ENCODE measurements at places on chromosomes 11 and 22.

GRCh38 chr22:38613588-38613987 is 42.6 kb downstream of the FAM227A start:
- no peak for DNase-seq

- peak; percentile 71 for DNase-seq
These were observed 42.6 kb downstream of the ACER3 start for GRCh38 chr11:76903325-76903724.

- DNase-seq, result no peak
These were observed 640 bp upstream of the ZDHHC8 start for GRCh38 chr22:20130731-20131596.

GRCh38 chr11:16921019-16921418 is 93.2 kb downstream of the PLEKHA7 start:
- DNase-seq, result no peak

DNA sequence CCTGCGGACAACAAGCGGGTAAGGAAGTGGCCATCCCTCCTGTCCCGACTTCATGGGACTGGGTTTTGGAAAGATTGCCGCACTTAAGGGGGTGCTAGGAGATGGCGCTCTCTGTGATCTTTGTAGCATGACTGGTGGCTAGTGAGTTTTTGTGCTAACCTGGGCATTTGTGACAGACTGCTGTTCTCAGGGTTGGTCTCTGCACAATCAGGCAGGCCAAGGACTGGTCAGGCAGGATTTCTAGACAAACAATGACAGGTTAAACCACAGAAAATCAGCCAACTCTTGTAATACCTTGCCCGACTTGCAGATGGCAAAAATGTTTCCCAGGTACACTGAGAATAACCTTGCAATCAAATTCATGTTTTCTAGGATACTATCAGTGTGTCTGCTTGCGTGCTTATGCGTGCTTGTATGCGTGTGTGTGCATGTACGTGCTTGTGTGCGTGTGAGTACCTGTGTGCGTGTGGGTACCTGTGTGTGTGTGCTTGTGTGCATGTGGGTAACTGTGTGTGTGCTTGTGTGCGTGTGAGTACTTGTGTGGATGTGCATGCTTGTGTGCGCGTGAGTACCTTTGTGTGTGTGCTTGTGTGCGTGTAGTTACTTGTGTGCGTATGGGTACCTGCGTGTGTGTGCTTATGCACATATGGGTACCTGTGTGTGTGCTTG is 25.6 kb upstream of the SORL1-AS1 start:
- no peak for DNase-seq

DNA sequence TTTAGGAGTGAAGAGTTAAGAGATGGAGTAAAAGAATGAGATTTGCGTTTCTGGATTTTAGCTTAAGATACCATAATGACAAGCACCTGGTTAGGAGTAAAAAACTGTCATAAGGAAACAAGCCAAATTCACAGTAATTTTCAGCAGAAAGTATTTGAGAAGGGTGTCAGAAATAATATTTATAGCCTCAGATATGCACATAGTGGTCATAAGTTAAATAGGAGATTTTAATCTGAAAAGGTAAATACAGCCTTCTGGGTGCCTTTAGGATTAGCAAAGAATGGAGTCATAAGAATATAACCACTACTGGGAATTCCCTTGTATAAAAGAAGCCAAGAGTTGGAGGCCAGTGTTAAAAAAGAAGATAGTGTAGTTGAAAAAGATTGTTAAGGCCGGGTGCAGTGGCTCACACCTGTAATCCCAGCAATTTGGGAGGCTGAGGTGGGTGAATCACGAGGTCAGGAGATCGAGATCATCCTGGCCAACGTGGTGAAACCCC is 160.1 kb downstream of the SWAP70 start:
- DNase-seq, result no peak

DNA sequence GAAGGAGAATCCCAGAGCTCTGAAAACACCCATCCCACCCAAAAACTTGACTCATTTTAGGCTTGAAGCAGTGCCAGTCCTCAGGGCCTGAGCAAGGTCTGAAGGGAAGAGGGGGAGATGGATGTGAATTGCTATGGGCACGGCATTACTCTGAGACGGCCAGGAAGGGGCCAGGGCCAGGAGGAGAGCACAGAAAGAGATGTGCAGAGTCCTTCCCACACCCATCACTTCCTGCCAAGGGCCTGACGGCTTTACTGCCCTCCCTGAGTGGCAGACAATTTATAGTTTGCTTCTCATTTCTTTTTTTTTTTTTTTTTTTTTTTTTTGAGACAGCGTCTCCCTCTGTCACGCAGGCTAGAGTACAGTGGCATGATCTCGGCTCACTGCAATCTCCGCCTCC is 22.5 kb downstream of the TAB1 start:
- no peak for DNase-seq

DNA sequence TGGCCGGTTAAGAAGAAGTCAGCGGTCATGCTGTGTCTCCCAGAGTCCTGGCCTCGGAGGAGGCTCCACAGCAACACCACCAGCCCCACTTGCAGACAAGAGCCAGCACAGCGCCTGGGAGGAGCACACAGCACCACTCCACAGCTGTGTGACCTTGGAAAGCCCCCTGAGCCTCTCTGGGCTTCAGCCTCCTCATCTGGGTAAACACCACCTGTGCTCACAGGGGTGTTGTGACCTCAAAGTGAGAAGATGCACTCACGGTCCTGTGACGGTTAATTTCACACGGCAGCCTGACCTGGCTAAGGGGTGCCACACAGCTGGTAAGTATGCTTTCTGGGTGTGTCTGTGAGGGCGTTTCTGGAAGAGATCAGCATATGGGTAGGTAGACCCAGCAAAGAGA is 54.7 kb downstream of the PHF21B start:
- DNase-seq, result no peak

DNA sequence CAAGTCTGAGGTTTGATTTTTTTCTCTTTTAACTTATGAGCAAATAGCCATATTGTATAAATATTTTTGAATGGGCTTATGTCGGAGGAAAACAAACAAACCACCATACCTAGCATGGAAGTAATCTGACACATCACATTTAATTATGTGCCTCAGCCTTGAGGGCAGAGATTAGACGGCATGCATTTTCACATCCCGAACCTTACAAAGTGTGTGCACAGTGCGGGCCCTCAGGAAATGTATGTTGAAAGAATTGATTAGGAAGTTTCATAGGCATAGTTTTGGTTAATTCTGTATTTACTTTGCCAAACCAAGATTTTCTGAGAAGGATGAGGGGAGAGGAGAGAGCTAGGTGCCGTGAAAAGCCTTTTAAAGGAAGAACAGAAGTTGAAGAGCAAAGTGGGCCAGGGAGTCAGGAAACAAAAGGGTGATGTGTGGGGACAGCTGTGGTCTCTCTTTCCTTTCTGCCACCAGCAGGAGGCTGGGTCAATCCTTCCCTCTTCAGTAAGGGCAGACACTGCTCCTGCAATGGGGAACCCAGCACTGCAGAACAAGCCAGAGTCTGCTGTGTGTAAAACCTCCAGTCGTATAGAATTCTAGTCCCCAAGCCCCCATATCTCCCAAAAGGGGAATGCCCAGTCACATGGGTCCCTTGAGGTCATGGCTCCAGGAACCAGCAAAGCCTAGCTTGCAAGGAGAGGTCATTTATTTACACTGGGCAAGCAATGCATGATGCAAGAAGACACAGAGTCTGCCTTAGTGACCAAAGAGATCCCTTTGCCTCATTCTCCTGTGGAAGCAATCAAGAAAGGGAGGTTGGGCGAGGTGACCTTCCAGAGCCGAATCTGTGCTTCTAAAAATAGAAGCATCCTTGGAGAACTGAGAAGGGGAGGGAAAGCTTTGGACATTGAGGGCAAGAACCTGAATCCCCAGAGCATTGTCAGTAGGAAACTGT is 71.1 kb upstream of the OLFML1 start:
- DNase-seq, result no peak

DNA sequence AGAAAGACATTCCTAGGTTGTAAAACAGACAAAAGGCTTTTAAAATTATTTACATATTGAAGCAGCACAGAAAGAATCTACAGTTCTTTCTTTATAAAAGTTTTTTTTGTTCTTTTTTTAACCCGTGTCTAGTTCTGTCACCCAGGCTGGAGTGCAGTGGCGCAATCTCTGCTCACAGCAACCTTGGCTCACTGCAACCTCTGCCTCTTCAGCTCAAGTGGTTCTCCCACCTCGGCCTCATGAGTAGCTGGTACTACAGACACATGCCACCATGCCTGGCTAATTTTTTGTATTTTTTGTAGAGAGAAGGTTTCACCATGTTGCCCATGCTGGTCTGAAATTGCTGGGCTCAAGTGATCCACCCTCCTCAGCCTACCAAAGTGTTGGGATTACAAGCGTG is 3.8 kb upstream of the INCENP start:
- no peak for DNase-seq

GRCh38 chr11:35927682-35928081 is 16.2 kb upstream of the LDLRAD3 start:
- no peak for DNase-seq

Measured in iPS DF 19.7 (cell line).